ENCODE measurements at places on chromosomes 7 and 10.

DNA sequence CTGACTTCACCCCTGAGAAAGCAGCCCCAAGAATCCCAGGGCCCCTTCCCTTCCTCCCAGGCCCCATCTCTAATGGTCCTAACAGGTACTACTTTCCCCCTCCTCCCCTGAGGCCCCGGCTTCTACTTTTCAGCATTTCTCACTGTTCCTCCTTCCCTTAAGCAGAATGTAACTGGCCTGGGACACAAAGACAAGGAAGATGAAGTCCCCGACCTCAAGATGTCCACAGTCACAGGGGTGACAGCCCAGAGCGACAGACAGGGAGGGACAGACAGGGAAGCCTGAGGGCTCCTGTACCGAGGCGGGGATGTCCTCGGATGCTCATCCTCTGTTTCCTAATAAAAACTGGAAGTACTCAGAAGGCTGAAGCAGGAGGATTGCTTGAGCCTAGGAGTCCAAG, 11.6 kb downstream of the AOC1 start:
- DNase-seq, result no peak

GRCh38 chr10:32846974-32847373, 111.1 kb downstream of the ITGB1 start:
- no peak for DNase-seq

DNA sequence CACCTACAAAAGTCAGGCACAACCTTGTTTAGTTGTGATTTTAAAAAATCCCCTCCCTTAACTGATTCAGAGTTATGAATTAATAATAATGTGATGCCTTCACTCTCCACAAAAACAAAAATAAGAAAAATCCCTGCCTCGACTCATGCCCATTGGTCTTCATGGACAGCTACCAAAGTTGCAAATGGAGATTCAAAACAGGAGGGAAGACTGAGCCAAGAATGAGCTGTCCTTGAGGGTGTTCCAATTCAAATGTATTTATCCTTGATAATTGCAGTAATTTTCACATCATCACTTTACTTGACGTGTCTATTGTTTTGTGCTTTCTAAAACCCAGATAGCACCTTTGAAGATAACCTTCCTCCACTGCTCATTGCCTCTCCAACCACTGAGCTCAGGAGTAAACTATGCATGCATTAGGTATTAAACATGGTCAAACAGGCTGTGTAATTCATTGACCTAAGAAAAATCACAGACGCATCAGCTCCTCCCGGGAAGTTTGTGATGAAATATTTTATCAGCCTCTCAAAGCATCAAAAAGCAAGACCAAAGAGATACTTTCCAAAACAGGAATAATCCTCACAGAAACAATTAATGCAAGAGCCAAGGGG, 712.7 kb upstream of the IGFBP3 start:
- DNase-seq, result no peak

- DNase-seq, result no peak
Measured at GRCh38 chr7:142431491-142431890, 173.6 kb upstream of the PRSS58 start.

- DNase-seq, result no peak
Measured at GRCh38 chr7:85191383-85191782, 4.5 kb upstream of the SEMA3D start.

DNA sequence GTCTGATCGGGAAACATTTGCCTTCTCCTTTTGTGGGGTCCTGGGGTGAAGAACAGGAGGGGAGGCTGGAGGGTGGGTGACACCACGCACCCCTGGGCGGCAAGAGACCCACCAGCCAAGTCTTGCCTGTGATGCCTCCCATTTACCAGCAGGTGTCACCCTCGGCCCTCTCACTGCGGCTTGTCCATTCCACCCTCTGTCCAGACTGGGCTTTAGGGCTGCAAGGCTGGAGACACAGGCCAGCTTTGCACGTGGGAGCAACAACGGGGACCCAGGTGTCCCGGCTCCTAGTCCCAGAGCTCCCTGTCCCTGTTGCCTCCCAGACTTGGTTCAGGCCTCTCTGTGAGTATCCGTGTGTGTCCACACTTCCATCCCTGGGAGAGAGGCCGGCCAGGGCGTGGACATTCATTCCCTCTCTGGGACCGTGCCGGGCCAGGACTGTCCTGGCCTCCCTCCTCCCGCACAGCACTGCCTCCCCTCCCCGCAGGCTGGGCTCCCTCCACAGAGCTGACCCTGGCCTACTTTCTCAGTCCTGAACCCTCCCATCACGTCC, 36.2 kb upstream of the GTF2IRD1 start:
- peak; percentile 22 for DNase-seq

- DNase-seq, result no peak
Measured at GRCh38 chr10:53069013-53069412, 296.4 kb upstream of the MBL2 start.

DNA sequence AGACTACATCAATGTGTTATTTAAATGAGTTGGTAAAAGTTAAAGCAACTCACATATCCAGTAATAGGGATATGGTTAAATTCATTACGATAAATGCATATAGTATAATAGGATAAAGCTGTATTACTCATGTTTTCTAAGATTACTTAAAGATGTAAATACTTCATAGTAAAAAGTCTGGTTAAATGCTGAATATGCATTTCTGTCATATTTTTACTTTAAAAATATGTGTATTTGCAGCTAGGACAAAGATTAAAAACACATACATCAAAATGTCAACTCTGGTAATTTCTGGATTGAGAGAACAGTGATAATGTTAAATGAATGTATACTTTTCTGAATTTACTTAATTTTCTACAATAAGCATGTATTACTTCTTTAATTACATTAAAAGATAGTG, 15.1 kb downstream of the PPP1R9A start:
- no peak for DNase-seq

DNA sequence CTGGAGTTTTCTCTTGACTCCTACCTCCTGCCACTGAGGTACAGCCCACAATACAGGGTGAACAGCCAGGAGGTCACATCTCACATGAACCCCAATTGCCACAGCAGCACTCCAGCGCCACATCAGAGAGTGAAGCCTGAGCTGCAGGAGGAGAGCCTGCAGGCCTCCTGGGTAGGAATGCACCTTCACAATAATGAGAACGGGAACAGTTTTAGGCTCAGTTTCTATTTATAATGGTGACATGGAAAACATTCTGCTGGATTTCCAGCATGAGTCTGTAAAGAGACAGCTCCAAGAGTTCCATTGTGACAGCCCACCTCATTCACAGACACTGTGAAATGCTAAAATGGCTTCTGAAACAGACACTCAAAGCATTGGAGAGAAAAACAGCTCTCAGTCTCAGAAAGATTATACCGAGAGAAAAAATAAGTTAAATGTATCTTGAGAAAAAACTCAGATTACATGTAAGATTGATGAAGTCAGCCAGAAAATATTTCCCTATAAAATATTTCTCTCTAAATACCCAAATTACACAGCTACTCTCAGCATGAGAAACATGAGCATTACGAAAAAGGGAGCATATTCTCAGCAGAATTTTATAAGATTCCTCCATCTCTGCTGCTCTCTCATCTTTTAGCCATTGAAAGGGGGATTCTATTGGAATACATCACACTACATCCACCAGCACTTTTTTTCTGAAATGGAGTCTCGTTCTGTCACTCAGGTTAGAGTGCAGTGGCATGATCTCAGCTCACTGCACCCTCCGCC, 11.3 kb downstream of the ZNF680 start:
- no peak for DNase-seq

DNA sequence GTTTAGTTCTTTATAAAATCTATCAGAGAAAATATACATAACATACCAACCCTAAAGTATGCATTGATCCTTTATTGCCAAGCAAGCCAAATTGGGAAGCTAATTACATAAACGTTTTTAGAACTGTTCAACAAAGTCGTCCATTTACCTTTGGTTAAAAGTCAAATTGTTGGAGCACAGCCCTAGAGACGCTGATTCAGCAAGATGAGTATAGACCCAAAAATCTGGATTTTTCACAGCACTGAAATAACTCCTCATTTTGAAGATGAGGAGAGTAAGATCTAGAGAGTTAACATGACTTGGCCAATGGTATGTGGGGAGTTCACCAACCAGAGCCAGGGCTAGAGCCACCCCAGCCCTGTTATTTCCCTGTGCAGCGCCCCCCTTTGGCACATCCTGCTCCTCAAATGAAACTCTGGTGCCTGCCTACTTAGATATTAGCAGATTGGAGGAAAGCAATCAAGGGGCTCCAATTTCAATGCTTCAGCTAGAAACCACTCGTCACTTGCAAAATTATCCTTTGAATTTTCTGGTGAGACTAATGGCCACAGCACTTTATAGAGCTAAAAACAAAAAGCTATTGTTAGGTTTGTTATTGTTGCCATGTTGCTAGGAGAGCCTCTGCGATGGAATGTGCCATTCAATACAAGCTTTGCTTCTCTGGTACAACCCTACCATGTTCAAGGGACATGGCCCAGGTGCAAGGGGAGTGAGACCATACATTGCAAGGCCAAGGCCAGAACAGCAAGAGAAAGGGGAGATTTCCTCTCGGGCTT, 132.6 kb upstream of the ZEB1 start:
- DNase-seq, result no peak

- DNase-seq, result no peak
Measured at GRCh38 chr7:134891262-134891695, 95.0 kb upstream of the AGBL3 start.

DNA sequence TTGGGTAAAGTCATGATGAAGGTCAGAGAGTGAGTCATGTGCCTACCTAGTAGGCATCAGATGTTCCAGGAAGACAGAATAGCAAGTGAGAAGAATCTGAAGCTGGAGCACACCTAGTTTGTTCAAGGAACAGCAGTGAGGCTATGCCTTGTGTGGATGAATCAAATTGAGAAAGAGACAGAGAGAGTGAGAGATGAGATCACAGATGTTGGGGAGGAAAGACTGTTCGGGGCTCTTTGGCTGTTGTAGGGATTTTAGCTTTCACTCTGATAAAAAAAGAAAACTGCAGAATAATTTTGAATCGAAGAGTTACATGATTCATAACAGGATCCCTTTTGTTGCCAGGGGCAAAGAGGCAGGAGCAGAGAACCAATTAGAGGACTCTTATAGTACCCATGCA, 6.3 kb downstream of the LIPF start:
- DNase-seq, result no peak

GRCh38 chr10:34154383-34154900, 660.7 kb downstream of the PARD3 start:
- DNase-seq, result no peak

DNA sequence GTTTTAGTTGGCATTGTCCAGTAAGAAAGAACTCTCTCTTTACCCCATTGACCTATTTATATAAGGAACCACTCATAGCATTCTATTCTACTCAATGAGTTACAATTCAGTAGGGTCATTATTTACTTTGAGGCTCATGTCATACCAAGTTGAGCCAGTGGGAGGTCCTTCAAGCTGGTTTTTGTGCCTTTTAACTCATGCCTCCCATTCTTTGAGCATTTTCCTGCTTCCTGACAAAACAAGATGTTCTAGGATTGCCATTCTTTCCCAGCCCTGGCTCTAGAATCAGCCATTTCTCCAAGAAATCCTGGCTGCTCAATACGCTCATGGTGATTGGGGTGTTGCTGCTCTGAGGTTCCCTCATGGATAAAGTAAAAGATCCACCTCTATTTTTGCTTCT, 250.1 kb downstream of the ABCA13 start:
- DNase-seq, result no peak

GRCh38 chr7:69885431-69885830, 287.2 kb downstream of the AUTS2 start:
- DNase-seq, result no peak

- DNase-seq, result no peak
Measured at GRCh38 chr10:34812771-34813170, 2.3 kb downstream of the PARD3 start.

DNA sequence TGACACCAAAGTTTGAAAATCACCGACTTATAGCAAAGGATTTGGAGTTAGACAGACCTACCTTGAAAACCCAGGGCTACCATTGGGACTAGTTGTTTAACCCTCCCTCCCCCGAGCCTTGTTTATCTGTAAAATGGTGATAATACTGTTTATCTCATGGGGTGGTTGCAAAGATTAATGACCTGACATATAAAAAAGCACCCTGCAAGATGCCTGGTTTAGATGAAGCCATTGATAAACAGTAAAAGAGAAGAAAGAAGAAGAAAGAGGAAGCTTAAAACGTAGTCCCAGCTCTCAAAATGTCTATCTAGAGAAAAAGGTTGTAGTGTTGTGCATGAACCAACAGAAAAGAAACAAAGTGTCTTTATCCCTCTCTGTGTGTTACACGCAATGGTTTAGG, 145.7 kb downstream of the FGFR2 start:
- DNase-seq, result no peak

DNA sequence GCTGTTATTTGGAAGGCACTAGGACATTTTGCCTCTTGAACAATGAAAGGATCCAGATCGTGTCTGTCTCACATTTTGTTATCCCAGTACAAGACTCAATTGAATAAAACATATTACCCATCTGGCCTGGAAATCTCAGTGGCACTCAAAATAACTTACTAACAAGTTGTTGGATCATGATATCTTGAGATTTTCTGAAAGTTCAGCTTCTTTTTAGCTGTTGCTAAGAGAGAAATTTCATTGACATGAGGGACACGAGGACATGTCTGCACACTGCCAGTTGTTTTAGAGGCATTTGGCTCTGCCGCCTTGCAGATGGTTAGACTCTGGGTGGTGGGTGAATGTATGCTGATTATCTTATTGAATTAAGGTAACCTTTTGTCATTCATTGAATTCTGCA, 41.0 kb downstream of the KAT6B start:
- no peak for DNase-seq

DNA sequence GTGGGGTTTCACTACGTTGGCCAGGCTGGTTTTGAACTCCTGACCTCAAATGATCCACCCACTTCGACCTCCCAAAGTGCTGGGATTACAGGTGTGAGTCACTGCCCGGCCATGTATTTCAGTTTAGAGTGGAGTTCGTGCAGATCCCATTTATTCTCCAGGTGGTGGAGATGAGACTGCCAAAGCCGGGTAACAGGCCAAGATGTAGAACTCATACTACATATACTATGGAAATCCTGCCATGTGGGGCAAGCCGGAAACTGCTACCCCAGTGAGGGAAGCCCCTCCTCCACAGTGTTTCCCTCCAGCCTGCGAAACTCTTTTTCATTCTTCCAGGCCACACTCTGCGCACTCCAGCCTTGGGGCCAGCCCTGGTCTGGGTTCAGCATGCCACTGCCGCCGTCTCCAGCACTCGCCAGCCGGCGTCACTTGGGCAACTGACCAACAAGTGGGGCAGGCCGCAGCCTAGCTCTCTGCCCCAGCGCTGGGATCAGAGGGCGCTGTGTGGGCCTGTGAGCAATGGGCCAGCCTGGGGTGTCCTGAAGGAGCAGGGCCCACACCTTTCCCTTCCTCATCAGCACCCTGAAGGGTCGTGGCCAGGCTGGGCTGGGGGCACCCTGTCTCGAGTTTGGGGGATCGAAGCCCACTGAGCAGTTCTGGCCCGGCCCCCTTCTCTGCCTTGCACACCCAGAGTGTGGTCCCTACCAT, 122.0 kb downstream of the TRRAP start:
- DNase-seq, result no peak

DNA sequence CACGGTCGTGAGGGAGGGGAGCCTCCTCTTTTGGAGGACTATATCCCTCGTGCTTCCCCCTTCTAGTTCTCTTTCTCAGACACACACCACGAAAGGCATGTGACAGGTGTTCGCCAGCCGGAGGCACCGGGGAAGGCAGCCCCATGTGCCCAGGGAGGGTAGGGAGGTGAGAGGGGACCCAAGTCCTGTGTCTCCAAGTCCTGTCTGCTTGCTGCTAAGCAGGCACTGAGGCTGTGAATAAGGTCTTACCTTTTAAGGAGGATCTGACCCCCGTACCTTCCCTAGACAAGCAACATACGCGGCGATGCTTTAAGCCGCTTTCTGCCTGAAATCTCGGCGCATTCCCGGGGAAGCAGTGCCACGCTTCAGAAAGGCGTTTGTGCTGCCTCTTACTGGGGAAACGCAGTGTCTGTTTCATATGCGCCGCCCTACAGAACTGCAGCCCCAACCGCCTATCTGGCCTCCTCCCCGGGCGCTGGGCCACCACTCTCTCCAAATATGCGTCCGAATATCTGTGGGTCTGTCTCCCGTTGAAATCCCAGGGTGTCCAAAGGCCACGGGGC, 770 bp downstream of the PLXNA4 start:
- no peak for DNase-seq

Measured in activated gamma-delta T cell treated with anti-CD3 and anti-CD28 coated beads, Interleukin-2, amount 50 U/mL, for 16 hours (primary cell).